ENCODE measurements at places on chromosomes 4 and X.
A peak's percentile ranks its signal among the peaks of the same experiment; 100 is the strongest.

DNA sequence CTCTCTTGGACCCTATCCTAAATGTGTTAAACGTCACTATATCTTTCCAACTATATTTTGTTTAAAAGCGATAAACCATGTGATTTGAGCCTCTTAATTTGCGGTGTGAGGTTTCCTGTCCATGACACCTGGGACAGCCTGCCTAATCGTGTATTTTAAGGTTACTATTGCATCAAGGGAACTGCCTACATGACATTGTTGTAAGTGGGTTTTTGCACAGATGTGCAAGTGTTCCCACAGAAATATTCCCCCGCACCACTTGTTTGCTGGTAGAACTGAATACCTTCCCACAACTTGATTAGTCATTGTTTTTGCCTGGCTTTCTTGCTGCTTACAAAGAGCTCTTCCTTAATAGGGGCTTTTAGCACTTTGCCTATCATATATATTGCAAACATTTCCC is 5.1 kb upstream of the FAM184B start:
- no peak for DNase-seq
- no peaks in the 10 kb centered on the region for H3K27me3 ChIP-seq
- H3K36me3 ChIP-seq: no peaks in the 10 kb centered on the region
- no peak overlapping the region for H3K4me3 ChIP-seq
- H3K4me1 ChIP-seq: no peaks in the 10 kb centered on the region

DNA sequence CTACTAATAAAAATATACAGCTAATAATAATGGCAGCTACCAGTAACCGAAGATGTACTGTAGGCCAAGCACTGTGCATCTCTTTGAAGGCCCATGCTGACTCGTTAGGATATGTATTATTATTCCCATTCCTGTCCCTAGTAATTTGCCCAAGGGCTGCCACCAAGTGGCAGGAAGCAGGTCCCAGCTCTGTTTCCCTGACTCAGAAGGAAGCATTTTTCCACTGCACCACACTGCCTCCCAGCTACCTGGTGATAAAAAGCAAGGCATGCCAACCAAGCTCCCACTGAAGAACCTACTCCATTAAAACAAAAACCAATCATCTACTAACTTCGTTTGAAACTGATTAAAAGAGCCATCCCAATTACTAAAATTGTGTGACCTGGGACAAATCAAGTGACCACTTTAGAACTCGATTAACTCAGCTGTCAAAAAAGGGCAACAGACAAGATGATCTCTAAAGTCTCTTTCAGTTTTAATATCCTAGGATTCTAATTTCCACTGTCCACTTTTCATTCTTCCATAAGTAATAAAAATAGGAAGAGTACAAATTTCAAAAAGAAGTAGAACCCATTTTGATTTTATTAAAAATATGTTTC is 24.3 kb upstream of the PGM2 start:
- H3K27ac ChIP-seq: no peak overlapping the region
- H3K27me3 ChIP-seq: no peaks in the 10 kb centered on the region
- no peaks in the 10 kb centered on the region for H3K36me3 ChIP-seq
- H3K4me3 ChIP-seq: no peak overlapping the region
- peak; percentile 63 for DNase-seq
- no peaks in the 10 kb centered on the region for H3K4me1 ChIP-seq

GRCh38 chr4:84958434-84958833 is 8.1 kb downstream of the WDFY3 start:
- H3K27ac ChIP-seq: no peak overlapping the region
- H3K27me3 ChIP-seq: no peaks in the 10 kb centered on the region
- no peak overlapping the region for H3K4me3 ChIP-seq
- no peak for DNase-seq
- H3K4me1 ChIP-seq: peaks cover 34% of the 10 kb centered on the region

GRCh38 chr4:92304606-92305005 is 840 bp downstream of the GRID2 start:
- no peaks in the 10 kb centered on the region for H3K27me3 ChIP-seq
- H3K27ac ChIP-seq: no peak overlapping the region
- peaks cover 4% of the 10 kb centered on the region for H3K4me1 ChIP-seq
- peak overlapping the region; percentile 52 for H3K4me3 ChIP-seq

- peak; percentile 63 for DNase-seq
- H3K27me3 ChIP-seq: no peaks in the 10 kb centered on the region
- H3K4me3 ChIP-seq: peak overlapping the region; percentile 10
- H3K27ac ChIP-seq: no peak overlapping the region
- no peaks in the 10 kb centered on the region for H3K36me3 ChIP-seq
Measured at GRCh38 chr4:190020790-190021717, 6.0 kb downstream of the FRG2 start.

DNA sequence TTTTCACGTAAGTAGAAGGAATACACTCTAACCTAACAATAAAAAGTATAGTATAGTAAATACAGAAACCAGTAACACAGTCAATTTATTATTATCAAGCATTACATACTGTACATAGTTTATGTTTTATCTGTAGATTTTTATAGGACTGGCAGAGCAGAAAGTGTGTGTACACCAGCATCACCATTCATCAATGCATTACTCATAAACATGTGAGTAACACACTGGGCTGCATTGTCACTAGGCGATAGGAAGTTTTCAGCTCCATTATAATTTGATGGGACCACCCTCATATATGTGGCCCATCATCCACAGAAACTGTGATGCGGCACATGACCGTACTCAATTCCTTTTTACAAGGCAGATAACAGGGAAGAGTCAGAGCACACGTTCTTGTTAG is 137.8 kb upstream of the RBPJ start:
- H3K4me3 ChIP-seq: no peak overlapping the region
- no peaks in the 10 kb centered on the region for H3K4me1 ChIP-seq
- no peaks in the 10 kb centered on the region for H3K27me3 ChIP-seq
- no peak overlapping the region for H3K27ac ChIP-seq

DNA sequence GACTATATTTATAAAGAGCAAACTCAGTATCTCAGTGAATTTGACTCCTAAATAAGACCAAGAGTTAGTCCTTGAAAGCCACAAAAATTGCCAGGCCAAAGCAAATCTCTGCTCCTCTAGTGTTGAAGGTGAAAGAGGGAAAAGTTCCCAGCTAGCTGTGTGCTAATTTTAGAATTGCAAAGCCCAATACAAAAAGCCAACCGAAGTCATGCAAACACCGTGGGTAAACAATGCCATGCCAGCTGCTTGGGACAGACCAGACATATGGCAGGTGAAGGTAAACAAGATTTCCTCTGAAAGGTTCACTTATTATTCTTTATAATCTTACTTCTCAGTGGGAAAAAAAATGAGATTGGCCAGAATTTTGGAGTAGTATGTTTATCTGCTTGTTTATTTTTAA is 80.5 kb upstream of the LNX1 start:
- H3K4me3 ChIP-seq: no peak overlapping the region
- H3K27ac ChIP-seq: no peak overlapping the region

- H3K4me1 ChIP-seq: no peaks in the 10 kb centered on the region
- no peaks in the 10 kb centered on the region for H3K36me3 ChIP-seq
- H3K27me3 ChIP-seq: no peaks in the 10 kb centered on the region
Measured at GRCh38 chrX:68114573-68115129, 318.6 kb downstream of the OPHN1 start.

DNA sequence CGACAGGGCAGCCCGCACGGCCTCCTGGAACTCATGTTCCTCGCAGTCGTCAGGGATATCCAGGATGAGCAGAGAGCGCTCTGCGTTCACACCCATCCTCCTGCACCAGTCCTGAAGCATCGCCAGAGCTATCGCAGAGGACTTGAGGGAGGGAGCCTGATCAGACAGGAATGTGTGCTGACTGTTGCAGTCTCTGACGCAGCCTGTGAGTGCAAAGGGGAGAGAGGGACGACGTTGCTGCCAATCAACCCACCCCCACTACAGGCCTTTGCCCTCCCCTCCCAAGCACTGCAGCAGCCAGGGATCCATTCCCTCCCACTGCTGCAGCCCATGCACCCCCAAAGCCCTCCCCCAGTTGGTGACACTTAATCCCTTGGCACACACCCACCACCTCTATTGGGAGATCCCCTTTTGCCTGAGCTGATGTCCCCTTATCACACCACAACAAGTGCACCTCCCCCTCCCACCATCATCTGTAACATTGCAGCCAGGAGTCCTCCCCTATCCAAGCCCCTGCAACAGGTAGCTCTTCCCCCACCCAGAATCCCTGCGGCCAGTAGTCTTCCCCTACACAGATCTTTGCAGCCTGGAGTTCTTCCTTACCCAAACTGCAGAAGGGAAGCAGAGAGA is 897 bp downstream of the PNMA6F start:
- no peaks in the 10 kb centered on the region for H3K4me1 ChIP-seq
- H3K4me3 ChIP-seq: no peak overlapping the region
- no peak overlapping the region for H3K27ac ChIP-seq
- H3K36me3 ChIP-seq: no peaks in the 10 kb centered on the region
- no peaks in the 10 kb centered on the region for H3K27me3 ChIP-seq

GRCh38 chrX:23478056-23478455 is 143.4 kb downstream of the PTCHD1 start:
- H3K4me3 ChIP-seq: no peak overlapping the region
- no peaks in the 10 kb centered on the region for H3K27me3 ChIP-seq
- no peak overlapping the region for H3K27ac ChIP-seq
- H3K36me3 ChIP-seq: no peaks in the 10 kb centered on the region
- no peaks in the 10 kb centered on the region for H3K4me1 ChIP-seq
- no peak for DNase-seq

GRCh38 chrX:17390419-17390850 is 15.4 kb downstream of the NHS start:
- H3K36me3 ChIP-seq: no peaks in the 10 kb centered on the region
- no peak overlapping the region for H3K4me3 ChIP-seq
- no peak for DNase-seq
- no peaks in the 10 kb centered on the region for H3K27me3 ChIP-seq

DNA sequence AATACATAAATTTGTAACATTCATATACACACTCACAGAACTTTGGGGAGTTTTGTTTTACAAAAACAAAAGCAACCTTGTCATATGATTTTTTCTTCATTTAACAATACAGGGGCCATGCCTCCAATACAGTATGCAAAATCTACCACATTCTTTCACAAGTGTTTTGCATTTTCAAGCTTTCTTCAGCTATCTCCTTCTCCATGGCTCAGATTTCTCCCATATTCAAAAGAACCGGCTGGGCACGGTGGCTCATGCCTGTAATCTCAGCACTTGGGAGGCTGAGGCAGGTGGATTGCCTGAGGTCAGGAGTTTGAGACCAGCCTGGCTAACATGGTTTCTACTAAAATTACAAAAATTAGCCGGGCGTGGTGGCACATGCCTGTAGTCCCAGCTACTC is 4.1 kb downstream of the TEX13B start:
- H3K4me1 ChIP-seq: no peaks in the 10 kb centered on the region
- no peaks in the 10 kb centered on the region for H3K36me3 ChIP-seq
- no peaks in the 10 kb centered on the region for H3K27me3 ChIP-seq
- no peak overlapping the region for H3K4me3 ChIP-seq

GRCh38 chr4:144962300-144962699 is 135.7 kb downstream of the ANAPC10 start:
- H3K36me3 ChIP-seq: no peaks in the 10 kb centered on the region
- H3K4me1 ChIP-seq: no peaks in the 10 kb centered on the region
- no peaks in the 10 kb centered on the region for H3K27me3 ChIP-seq
- H3K27ac ChIP-seq: no peak overlapping the region
- no peak overlapping the region for H3K4me3 ChIP-seq

GRCh38 chrX:24629701-24630100 is 17.4 kb downstream of the PCYT1B start:
- DNase-seq: no peak
- no peak overlapping the region for H3K27ac ChIP-seq
- H3K4me1 ChIP-seq: no peaks in the 10 kb centered on the region
- no peaks in the 10 kb centered on the region for H3K36me3 ChIP-seq
- H3K27me3 ChIP-seq: no peaks in the 10 kb centered on the region

- no peak overlapping the region for H3K27ac ChIP-seq
- no peaks in the 10 kb centered on the region for H3K36me3 ChIP-seq
- H3K4me1 ChIP-seq: no peaks in the 10 kb centered on the region
- H3K27me3 ChIP-seq: no peaks in the 10 kb centered on the region
- no peak overlapping the region for H3K4me3 ChIP-seq
Measured at GRCh38 chr4:106629268-106629625, 260.7 kb upstream of the GIMD1 start.

GRCh38 chr4:145492376-145492775 is 10.7 kb downstream of the SMAD1 start:
- H3K36me3 ChIP-seq: no peaks in the 10 kb centered on the region
- H3K27ac ChIP-seq: no peak overlapping the region
- no peak for DNase-seq
- H3K4me1 ChIP-seq: peaks cover 15% of the 10 kb centered on the region
- no peak overlapping the region for H3K4me3 ChIP-seq
